ENCODE measurements at places on chromosomes 5 and 9.

- DNase-seq, result no peak
Measured at GRCh38 chr5:107831612-107832395, 161.1 kb upstream of the EFNA5 start.

DNA sequence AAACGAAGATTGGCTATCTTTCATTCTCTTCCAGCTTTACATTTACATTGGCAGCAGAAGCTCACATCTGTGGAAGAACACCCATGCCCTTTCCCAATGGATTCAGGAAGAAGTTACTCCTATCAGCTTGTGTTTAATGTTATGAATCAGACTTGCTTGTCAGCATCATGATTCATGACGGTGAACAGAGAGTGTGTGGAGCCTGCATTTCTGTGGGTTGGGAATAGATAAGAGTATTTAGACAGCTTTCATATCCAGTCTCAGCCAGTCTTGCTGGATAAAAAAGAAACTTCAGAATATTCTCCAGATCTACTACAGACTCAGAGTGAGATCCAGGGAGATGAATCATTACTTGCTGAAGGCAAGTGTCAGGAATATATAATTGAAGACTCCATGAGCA, 812.9 kb upstream of the ZNF608 start:
- no peak for DNase-seq

- no peak for DNase-seq
Measured at GRCh38 chr5:54571462-54571861, 53.9 kb downstream of the SNX18 start.

DNA sequence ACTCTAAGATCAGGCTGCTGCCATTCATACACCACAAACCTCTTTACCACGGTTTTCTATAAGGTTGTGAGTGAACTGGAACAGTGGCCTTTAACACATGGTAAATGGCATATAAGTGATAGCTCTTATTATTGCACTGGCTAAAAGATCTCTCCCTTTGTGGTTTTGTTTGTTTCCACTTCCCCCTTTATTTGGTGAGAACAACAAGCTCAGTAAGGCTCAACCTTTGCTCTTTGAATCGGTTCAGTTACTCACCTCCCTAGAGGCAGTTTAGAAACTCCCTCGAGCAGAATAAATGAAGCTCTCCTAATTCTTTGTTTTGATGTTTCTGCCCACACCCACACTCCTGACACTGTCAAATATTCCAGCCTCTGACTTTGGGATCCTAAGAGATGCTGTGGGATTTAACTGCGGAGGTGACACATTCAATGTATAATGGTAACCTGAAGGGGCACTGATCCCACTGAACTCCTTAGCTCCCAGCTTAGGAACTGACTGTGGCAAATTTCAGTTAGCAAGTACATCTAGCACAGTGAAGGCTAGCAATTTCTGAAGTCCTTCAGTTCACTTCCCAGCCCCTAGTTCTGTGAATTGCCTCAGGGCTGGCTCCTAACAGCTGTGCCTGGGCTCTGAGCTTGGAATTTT, 22.5 kb upstream of the RAD23B start:
- no peak for DNase-seq

- no peak for DNase-seq
Measured at GRCh38 chr9:94915476-94916450, 189.3 kb downstream of the AOPEP start.

DNA sequence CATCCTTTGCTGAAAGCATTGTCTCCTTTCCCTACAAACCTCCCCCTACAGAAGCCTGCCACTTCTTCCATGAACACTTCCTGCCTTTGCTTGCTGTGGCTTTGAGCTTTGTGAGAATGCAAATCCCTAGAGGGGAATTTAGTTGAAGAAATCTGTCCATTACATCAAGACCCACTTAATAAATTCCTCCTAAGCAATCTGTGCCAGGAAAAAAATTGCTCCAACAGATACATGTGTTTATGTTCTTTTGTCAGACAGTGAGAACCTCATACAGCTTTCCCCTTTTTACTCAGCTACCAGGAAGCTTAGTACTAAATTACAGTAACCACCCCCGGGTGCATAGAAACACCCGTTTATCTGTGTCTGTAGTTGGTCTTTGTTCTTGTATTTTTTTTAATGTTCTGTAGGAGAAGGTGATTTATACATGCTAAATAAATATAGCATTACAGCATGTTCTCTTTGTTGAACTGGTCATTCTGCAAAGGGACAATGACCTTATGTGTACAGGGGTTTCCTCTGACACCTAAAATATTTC, 43.9 kb downstream of the SH3TC2 start:
- DNase-seq, result no peak
